HS-27A (cell line): ENCODE measurements at places on chromosomes 1 and 21.

GRCh38 chr1:46489638-46490405 is at the start of gene DMBX1:
Gene DMBX1, plus strand, starts transcription at chr1:46489836. Its CDS starts 17,175 bp downstream, at chr1:46507011.
- DNase-seq = no peak

GRCh38 chr1:245566952-245567351 is 412.2 kb downstream of the KIF26B start:
- DNase-seq = no peak

GRCh38 chr1:32736812-32737791 is 34.5 kb upstream of the SYNC start:
- no peak for DNase-seq

DNA sequence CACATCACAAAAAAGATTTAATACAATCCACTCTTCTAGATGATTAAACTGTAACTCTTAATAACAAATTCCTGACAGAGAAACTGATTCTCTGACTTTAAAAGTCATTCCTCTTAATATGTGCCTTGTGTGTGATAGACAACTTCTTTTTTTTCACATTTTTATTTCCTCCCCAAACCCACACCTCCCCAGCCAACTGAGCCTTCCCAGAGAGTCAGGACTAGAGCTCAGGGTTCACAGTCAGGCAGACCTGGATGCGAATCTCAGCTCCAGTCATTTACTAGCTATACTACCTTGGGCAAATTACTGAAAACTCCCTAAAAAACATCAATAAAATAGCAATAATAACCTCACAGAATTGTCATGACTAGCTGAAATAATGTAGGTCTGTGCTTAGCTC is 14.2 kb downstream of the ATPAF1 start:
- no peak for DNase-seq

DNA sequence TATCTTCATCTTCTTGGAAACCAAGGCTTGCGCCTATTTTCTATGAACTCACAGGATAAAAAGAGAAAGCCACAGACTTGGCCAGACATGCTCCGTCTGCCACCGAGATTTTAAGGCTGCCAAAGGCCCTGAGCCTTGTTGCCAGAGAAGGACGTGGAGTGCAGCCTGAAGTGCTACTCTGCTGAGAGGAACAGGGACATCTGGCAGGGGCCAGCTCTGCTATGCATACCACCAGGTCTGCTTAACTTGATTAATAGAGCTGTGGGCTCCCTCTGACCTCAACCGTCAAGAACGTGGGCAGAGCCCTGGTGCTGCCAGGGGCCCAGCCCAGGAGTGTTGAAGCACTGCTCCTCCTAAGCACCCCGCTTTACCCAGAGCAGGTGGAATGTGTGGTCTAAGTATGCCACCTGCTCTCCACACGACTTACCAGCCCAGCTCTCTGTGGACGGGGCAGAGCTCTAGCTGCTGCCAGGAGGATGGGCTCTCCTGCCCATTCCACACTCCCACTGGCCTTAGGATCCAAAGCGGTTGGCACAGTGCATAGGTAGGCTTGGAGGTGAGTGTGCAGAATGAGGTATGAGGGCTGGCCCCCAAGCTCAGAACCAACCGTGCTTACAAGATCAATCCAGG is 10.6 kb downstream of the HCRTR1 start:
- no peak for DNase-seq

GRCh38 chr1:61078618-61079295 is 3.6 kb upstream of the NFIA start:
- no peak for DNase-seq

GRCh38 chr1:202012544-202013478 is 2.4 kb downstream of the ELF3 start:
- DNase-seq = no peak

DNA sequence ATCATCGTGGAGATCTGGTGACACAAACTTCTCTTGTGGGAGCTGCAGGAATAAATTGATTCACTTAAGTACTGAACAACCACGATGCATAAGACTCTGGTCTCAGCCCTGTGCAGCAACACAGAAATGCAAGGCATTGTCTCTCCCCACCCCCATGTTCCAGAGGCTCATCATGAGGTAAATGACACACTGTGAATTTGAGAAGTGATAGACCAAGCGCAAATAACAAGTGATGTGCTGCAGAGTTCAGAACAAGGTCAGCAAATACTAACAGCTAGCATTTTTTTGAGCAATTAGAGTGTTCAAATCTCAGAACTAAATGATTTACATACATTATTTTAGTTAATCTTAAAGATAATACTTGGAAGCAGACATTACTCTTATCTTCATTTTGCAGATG is 223.7 kb downstream of the SEC16B start:
- no peak for DNase-seq

DNA sequence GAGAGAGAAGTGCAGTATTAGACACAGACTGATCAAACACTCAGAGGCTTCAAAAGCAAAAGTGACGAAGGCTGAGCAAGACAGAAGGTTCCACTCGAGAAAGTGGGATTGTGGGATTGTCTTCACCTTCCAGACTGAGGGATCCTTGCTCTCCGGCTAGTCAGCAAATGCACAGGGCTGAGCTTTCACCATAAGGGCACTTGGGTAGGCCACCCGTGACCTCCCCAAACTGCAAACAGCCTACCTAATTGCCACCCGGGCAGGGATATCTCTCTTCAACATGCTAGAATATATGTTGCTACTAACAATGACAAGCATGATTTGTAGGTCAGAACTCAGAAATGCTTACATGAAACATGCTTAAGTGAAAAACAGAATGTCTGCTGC is 35.3 kb upstream of the RIPK4 start:
- no peak for DNase-seq

DNA sequence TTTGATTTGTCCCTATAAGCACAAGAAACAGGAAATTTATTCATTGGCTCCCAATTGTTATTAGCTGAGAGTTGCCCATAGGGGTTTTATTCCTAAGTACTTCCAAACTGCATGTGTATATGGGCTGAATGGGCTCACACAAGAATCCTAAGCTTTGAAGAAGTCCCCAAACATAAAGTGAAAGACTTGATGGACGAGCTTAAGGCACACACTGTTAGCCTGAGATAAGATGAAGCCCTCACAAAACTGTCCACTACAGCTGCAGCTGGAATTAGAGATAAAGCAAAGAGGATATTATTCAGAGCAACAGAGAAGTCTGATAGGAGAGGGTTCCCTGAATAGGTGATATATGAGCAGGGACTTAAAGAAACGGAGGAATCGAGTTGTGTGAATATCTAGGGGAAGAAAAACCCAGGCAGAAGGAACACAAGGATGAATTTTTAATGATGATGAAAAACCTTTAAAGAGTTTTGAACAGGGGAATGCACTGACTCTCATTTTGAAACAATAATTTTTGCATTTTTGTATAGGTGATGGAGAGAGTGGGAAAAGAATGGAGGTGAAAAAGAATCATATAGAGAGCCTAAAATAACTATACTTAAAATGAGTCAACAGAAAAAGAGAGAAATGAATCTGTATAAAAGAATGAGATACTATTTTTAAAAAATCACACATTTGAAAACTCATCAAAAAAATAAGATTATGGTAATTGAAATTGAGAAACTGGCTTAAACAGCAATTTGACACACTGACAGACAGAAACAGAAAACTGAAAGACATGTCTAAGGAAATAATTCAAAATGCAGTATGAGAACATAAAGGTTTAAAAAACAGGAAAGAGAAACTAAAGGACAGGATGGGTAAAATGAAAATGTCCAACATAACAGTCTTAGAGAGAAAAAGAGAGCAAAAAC is 133.6 kb upstream of the POGK start:
- no peak for DNase-seq

- peak; percentile 79 for DNase-seq
Measured at GRCh38 chr21:35256468-35256988, 207.4 kb upstream of the RUNX1 start.

DNA sequence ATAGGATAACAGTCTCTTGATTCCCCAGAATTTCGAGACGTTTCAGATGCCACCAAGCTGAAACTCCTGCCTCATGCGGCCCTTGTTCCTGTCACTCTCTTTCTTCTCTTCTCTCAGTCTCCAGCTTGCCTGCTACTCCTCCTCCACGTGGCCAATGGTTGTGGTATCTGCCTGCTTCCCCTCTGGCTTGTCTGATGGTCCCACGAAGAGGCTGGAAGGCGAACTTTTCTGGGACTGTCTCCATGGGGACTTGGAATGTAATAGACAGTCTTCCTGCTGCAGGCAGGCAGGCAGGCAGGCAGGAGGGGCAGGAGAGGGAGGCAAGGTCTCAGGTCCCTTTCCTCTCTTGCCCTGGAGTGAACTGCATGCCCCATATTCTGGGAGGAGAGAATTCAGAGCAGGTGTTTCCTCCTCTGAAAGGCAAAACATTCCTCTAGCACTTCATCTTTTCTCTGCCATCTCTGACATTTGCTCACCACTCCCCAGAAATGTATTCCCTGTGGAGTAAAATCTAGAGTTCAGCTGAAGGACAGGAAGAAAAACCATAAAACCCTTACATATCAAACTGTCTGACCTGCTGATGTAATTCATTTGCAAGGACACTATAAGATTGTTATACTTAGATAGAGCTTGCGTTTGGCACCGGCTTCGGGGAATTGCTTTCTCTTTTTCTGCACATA is 64.1 kb upstream of the GNG12 start:
- no peak for DNase-seq

- no peak for DNase-seq
Measured at GRCh38 chr1:67336783-67337182, 29.1 kb downstream of the IL12RB2 start.

- DNase-seq = no peak
Measured at GRCh38 chr1:108072212-108072611, 107.2 kb upstream of the VAV3 start.

- DNase-seq = no peak
Measured at GRCh38 chr1:173048621-173049321, 2.0 kb downstream of the TNFSF18 start.

DNA sequence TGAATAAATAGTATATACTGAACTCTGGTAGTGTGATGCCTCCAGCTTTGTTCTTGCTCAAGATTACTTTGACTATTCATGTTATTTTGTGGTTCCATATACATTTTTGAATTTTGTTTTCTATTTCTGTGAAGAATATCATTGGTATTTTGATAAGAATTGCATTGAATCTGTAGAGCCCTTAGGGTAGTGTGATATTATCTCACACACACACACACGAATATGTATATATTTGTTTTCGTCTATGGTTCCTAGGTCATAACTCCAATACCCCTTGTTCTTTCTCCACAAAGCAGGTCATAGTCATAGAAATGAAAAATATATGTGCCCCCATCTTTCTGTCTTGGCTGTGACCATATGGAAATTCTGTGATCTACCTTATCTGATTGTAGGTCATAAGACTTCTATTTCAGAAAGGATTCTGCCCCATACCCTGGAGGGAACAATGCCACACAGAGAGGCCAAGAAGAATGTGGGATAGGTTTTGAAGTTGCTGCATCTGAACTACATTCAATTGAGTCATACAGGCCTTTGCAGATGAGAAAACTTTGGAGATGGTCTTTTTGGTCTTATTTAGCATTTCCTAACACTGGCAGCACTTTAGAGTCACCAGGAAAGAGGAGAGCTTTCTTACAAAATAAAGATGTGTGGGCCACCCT is 32.0 kb upstream of the GBP5 start:
- DNase-seq = no peak

DNA sequence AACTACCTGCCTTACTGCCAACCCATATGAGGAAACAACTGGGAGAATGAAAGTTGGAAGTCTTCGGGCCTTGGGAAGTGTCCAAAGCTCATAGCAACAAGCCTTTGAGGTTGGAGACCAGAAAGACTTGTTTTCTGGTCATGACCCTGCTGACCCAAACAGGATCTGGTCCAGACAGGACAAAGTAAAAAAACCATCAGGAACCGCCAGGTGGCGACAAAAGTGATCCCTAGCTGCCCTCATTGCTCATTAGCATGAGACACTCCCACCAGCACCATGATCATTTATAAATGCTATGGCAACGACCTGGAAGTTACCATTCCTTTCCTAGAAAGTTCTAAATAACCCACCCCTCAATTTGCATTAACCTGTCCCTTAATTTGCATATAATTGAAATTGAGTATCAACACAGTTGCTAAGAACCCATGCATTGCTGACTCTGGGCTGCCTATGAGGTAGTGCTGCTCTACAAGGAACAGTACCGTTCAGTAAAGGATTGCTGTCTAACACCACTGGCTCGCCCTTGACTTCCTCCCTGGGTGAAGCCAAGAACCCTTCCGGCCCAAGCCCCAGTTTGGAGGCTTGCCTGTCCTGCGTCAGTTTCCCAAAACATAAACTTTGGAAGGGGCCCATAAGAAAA is 89.0 kb downstream of the URB2 start:
- DNase-seq = peak; percentile 23

- no peak for DNase-seq
Measured at GRCh38 chr1:231073331-231073730, 33.3 kb upstream of the FAM89A start.

DNA sequence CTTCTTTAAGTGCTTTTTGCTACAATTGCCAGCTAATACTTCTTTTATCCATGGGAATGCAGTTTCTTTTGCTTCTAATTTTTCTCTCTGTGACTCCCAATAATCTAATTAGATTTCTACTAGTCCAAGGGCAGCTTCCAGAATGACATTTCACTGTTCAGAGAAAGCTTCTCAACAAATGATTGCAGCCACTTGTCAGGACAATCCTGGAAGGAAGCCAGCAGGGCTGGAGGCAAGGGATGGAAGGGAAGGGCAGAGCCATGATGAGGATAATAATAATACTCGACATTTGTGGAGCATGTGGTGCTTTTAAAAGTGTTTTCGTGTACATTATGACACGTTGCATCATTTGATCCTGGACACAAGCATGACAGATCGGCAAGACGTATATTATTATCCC is 19.4 kb downstream of the F11R start:
- no peak for DNase-seq

GRCh38 chr1:174077749-174078490 is 55.8 kb upstream of the RC3H1 start:
- no peak for DNase-seq

DNA sequence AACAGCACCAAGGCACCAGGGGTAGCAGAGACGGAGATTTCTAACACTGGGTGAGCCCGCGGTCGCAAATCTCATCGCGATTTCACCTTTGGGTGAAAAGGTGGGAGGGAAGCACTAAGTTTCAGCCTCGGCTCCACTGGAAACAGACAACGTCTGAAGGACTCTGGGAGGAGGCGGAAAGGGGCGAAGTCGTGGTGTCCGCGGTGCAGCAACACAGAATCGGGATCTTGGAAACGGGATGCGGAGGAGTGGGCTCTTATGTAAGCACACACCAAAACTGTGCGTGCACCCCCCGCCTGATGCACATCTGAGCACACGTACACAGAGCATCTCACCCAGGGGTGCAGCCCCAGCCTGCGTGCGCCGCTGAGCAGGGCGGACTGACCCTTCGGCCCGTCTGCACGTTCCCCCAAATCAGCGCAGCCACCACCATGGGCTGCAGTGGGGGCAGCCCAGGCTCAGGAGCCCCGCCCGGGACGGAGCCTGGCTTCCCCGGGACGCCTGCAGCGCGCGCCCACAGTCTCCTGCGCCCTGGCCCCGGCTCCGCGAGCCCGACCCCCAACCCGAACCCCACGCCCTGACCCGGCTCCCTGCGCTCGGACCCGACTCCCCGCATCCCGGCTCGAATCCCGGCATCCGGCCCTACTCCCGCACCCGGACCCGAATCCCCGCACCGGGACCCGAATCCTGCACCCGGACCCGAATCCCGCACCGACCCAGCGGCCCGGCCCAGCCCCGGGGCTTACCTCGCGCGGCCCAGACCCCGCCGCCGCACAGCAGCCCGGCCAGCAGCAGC is 670 bp downstream of the CLSTN1 start:
- no peak for DNase-seq

- no peak for DNase-seq
Measured at GRCh38 chr1:14897080-14897449, 256.5 kb upstream of the TMEM51 start.

GRCh38 chr1:1315435-1315954 is 7.1 kb downstream of the PUSL1 start:
- DNase-seq = no peak
